ENCODE measurements at places on chromosomes 5 and 9. TPM values are rescaled to one million over a fixed set of nuclear protein-coding genes. Genes with fewer than 3 reads are reported as not detected.

DNA sequence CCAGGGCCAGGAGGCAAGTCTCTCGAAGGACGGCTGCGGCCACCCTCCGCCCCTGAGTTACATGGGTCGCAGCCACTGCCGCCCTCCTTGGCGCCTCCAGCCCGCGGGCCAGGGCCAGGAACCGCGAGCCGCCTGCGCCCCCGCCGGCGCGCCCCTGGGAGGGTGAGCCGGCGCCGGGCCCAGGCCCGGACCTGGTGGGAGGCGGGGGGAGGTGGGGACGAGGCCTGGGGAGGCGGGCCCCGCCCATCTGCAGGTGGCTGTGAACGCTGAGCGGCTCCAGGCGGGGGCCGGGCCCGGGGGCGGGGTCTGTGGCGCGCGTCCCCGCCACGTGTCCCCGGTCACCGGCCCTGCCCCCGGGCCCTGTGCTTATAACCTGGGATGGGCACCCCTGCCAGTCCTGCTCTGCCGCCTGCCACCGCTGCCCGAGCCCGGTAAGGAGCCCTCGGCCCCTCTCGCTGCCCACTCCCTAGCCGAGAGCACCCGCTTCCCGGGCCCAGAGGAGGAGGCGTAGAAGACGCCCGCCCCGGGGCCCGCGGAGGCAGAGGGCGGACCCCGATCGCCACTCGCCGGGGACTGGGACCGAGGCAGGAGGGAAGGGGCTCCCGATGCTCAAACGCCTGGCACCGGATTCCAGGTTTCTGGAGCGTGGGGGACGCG, at the start of gene ASS1:
Gene ASS1 (plus strand): TSS at position 397 of the 657 bp plus-strand sequence. CDS start 7,268 bp downstream, outside the sequence.
- no peak within 1 kb of the TSS for H3K27ac ChIP-seq
- H3K4me1 ChIP-seq = peaks cover 35% of the 10 kb centered on the region
- no peaks in the 10 kb centered on the region for H3K36me3 ChIP-seq
- H3K27me3 ChIP-seq = peaks cover 25% of the 10 kb centered on the region

DNA sequence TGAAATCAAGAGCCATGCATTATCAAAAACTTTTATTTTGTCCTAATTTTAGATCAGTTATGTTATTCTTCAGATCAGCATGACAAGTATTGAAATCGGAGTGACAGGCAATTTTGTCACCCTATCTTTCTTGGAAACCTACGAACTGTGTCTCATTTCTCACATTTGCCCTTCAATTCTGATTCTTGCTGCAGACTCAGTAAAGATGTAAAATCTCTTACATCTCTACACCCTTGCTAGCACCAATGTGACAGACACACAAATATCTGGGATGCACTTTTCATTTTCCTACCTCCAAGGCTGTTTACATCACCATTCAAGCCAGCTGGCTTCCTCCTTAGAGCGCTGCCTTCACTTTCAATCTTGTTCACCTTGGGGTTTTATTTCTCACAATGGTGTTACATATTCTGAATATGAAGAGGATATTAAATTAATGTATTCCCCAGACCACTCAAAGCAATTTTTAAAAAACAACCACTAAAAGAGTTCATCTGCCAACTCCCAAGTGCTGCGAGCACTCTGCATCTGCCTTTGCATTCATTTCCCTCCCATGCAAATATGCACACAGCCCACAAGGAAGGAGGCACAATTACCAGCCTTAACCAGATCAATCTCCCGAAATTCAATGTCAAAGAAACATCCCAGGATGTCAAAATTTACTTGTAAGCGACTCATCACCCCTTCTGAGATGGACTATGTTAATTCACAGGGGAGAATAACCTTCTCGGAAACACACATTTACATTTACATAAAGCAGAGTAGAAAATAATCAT, 164.3 kb downstream of the ENC1 start:
- no peaks in the 10 kb centered on the region for H3K27me3 ChIP-seq
- H3K36me3 ChIP-seq = no peaks in the 10 kb centered on the region
- no peak overlapping the region for H3K4me3 ChIP-seq
- no peak overlapping the region for H3K27ac ChIP-seq
- no peak for DNase-seq

DNA sequence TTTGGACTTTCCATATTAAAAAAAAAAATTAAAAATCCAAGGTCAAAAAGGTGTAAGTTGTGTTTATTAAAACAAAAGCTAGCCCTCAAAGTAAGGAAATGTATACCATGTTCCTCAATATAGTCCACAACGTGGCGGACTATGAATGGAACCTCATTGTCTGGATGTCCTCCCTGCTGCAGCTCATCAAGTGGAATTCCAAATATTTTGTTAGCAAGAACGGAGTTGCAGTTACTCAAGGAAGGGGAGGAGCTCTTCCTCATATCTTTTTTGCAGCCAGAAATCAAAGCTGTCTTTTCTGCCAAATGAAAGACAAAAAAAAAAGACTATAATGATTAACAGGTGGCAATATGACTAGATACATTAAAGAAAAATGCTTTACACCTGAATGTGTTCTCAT, 14.0 kb downstream of the FAM13B start:
- no peak overlapping the region for H3K4me3 ChIP-seq
- no peaks in the 10 kb centered on the region for H3K27me3 ChIP-seq

IL5 gene
- polyA plus RNA-seq = not detected

DNA sequence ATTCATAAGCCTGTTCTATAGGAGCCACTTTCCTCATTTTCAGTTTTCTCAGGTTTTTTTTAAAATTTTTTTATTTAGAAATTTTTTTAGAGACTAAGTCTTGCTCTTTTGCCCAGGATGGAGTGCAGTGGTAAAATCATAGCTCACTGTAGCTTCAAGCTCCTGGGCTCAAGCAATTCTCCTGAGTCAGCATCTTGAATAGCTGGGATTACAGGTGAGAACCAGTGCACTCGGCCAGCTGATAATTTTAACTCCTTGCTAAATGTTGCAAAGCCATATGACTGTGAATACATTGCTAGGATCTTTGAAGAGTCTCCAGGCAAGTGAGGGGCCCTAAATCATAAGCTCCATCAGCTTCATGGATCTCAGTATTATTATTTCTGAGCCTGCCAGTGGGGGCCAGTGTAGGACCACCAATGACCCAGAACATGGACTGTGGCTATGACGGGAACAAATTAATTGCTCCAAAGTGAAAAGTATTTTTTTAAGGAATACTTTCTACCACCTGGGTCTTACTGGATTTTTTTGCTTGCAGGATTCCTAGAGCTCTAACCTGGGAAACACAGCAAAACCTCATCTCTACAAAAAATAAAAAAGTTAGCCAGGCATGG, 5.7 kb upstream of the GAPVD1 start:
- H3K27ac ChIP-seq = no peak overlapping the region
- H3K36me3 ChIP-seq = no peaks in the 10 kb centered on the region
- no peaks in the 10 kb centered on the region for H3K27me3 ChIP-seq
- peaks cover 39% of the 10 kb centered on the region for H3K4me1 ChIP-seq

- no peaks in the 10 kb centered on the region for H3K36me3 ChIP-seq
- no peak overlapping the region for H3K27ac ChIP-seq
- peaks cover 6% of the 10 kb centered on the region for H3K4me1 ChIP-seq
- no peak overlapping the region for H3K4me3 ChIP-seq
Observed at GRCh38 chr5:172731680-172732074, 39.3 kb downstream of the DUSP1 start.

DNA sequence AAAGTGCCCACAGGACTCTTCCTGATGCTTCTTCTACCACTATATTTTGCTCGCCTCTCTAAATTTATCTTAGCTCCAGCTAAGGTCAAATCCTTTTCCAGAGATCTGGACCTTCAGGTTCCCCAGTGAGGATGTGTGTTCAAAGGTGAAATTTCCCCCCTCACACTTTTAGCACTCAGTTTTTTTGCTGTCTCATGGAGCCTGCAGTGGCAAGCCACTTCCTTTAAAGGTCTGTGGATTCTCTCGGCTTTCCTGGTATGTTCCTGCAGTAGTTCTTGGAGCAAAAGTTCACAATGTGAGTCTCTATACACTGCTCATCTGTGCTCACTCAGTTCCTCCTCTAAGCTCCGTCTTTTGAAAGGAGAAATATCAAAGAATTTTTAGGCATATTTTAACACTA, 181.4 kb downstream of the LURAP1L start:
- no peak for DNase-seq
- H3K4me3 ChIP-seq = no peak overlapping the region
- H3K27ac ChIP-seq = no peak overlapping the region
- no peaks in the 10 kb centered on the region for H3K36me3 ChIP-seq
- no peaks in the 10 kb centered on the region for H3K4me1 ChIP-seq

DNA sequence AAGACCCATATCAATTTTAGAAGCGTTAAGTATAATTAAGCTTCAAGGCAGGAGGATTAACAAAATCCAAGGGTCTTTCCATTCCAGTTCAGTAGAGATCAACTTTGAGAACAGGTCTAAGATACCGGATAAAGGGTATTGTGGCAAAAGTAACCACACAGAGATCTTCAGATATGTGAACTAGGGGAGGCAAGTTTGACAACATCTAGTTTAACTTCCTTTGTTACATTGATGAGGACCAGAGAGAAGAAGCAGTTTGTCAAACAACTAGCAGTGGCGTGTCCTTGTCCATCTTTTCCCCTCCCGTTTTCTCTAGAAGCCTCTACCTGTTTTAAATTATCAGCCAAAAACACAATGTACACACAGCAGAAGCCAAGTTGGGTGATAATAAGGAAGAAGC, 8.6 kb downstream of the SLC36A2 start:
- peaks cover 17% of the 10 kb centered on the region for H3K27me3 ChIP-seq
- no peak overlapping the region for H3K27ac ChIP-seq
- no peak for DNase-seq
- H3K36me3 ChIP-seq = no peaks in the 10 kb centered on the region

DNA sequence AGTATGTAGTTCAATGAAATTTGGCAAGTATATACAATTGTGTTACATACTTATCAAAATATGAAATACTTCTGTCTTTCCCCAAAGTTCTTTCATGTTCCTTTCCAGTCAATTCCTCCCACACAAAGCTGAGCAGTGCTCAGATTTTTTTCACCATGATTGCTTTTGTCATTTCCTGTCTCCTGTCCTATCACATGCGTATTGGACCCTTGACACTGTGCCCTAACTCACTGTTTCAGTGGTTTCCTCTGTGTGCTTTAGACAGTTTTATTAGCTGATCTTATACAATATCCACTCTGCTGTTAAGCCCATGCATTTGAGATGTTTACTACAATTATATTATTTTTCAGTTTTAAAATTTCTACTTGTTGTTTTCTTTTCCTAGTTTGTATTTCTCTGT, 463.6 kb upstream of the MEF2C start:
- no peaks in the 10 kb centered on the region for H3K36me3 ChIP-seq
- H3K4me3 ChIP-seq = no peak overlapping the region
- no peaks in the 10 kb centered on the region for H3K27me3 ChIP-seq
- no peak for DNase-seq
- no peaks in the 10 kb centered on the region for H3K4me1 ChIP-seq
- no peak overlapping the region for H3K27ac ChIP-seq

DNA sequence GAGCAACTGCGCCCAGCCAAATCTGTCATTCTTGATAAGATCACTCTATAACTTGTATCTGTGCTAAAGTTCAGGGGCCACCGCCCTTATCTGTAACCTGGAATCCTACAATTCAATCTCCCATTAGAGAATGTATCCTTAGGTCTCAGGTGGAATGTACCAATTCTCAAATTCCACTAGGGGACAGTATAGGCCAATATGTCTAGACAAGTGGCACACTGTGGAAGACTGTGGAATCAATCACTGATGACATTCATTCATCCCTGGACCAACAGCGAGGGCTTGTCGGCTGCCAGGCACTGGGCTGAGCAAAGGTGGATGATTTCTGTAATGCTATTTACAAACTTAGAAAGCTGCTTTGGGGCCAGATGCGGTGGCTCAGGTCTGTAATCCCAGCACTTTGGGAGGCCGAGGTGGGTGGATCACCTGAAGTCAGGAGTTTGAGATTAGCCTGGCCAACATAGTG, 28.7 kb upstream of the MEGF9 start:
- H3K4me1 ChIP-seq = peaks cover 42% of the 10 kb centered on the region
- H3K27ac ChIP-seq = no peak overlapping the region
- H3K27me3 ChIP-seq = no peaks in the 10 kb centered on the region
- H3K4me3 ChIP-seq = no peak overlapping the region
- no peaks in the 10 kb centered on the region for H3K36me3 ChIP-seq
- DNase-seq = no peak

FOXD4 gene
- not detected for polyA plus RNA-seq

ADAMTS19 gene
- not detected for polyA plus RNA-seq

- H3K4me1 ChIP-seq = peaks cover 7% of the 10 kb centered on the region
- H3K27me3 ChIP-seq = no peaks in the 10 kb centered on the region
- no peak for DNase-seq
- no peak overlapping the region for H3K4me3 ChIP-seq
- no peaks in the 10 kb centered on the region for H3K36me3 ChIP-seq
Observed at GRCh38 chr5:33734537-33734936, 157.3 kb downstream of the ADAMTS12 start.

C8G gene
- 2.9 TPM for polyA plus RNA-seq

DNA sequence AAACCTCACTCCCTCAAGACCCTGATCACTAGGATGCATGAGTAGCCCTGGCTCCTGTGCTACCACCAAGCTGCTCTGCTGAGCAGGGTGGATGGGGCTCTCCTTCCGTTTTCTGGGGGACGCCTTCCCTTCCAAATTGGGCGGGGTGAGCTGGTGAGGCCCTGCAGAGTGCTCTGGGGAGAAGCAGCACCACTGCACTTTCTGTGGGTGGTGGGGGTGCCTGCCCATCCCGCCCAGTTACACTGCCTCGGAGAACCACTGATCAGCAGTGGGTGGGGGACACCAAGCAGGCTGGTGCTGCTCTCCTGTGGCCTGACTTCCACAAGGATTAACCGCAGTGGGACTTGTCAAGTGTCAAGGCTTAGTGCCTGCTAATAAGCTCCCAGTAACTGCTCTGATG, 19.0 kb downstream of the GFPT2 start:
- H3K27ac ChIP-seq = no peak overlapping the region
- H3K4me3 ChIP-seq = no peak overlapping the region
- no peaks in the 10 kb centered on the region for H3K4me1 ChIP-seq
- H3K36me3 ChIP-seq = no peaks in the 10 kb centered on the region
- H3K27me3 ChIP-seq = no peaks in the 10 kb centered on the region

DNA sequence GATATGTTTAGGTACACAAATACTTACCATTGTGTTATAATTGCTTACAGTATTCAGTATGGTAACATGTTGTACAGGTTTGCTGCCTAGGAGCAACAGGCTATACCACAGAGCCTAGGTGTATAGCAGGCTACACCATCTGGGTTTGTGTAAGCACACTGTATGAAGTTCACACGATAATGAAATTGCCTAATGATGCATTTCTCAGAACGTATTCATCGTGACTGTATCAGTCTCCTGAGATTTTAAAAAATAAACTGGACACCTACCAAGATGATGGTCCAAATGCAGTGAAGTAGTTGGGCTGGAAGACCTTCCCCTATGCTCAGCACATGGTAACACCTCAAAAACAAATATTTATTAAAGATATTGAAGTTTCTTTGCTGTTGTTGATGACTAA, 103.3 kb upstream of the NFIB start:
- no peak overlapping the region for H3K27ac ChIP-seq
- H3K27me3 ChIP-seq = no peaks in the 10 kb centered on the region
- no peaks in the 10 kb centered on the region for H3K4me1 ChIP-seq
- no peaks in the 10 kb centered on the region for H3K36me3 ChIP-seq
- no peak for DNase-seq
- no peak overlapping the region for H3K4me3 ChIP-seq

LIFR gene
- not detected for polyA plus RNA-seq

All from CD14-positive monocyte (primary cell).